ENCODE measurements at places on chromosomes 7 and 10. TPM values are rescaled to one million over a fixed set of nuclear protein-coding genes. Genes with fewer than 3 reads are reported as not detected.

The COX15 gene
- 18.2 TPM for total RNA-seq

The KLLN gene
- 0.28 TPM for total RNA-seq

The DIP2C gene
- 1.6 TPM for total RNA-seq

The SLC16A12 gene
- 0.03 TPM for total RNA-seq

The ABCB4 gene
- total RNA-seq, result 0.56 TPM

The LMBR1 gene
- 151 TPM for total RNA-seq

The VPS37D gene
- 0.73 TPM for total RNA-seq

The ZNF800 gene
- 19.1 TPM for total RNA-seq

The CYP26C1 gene
- total RNA-seq, result 0.18 TPM

The TIMM23 gene
- 89.0 TPM for total RNA-seq

The TAF6 gene
- total RNA-seq, result 45.0 TPM

The SKIDA1 gene
- not detected for total RNA-seq

The ENO4 gene
- total RNA-seq, result 0.13 TPM

The SORBS1 gene
- 0.21 TPM for total RNA-seq

The ZSCAN25 gene
- 15.0 TPM for total RNA-seq

The ZSWIM8 gene
- 40.0 TPM for total RNA-seq

The ZNF727 gene
- not detected for total RNA-seq

The TFEC gene
- total RNA-seq, result not detected

The CLDN15 gene
- 15.1 TPM for total RNA-seq

The SLC39A12 gene
- total RNA-seq, result not detected

The LOXL4 gene
- 23.0 TPM for total RNA-seq

The LRIT1 gene
- not detected for total RNA-seq
